ENCODE measurements at places on chromosomes 1 and 21.

DNA sequence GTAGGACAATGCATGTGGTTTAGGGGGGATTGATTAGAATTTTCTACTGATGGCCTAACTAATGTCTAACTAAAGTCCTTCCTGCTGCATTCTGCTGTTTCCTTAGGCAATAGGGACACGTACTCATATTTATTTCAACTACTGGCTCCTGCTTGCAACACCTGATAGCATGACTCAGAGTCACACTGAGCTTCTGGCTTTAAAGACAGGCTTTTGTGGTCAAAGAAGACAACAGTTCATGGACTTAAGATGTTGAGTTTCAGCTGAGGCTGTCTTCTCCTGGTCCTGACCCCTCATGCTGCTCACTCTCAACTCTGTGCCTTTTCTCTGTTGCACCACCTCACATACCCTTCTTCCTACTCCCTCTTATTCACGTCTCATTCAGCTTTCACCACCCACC, 29.1 kb upstream of the TRABD2B start:
- no peak for DNase-seq

DNA sequence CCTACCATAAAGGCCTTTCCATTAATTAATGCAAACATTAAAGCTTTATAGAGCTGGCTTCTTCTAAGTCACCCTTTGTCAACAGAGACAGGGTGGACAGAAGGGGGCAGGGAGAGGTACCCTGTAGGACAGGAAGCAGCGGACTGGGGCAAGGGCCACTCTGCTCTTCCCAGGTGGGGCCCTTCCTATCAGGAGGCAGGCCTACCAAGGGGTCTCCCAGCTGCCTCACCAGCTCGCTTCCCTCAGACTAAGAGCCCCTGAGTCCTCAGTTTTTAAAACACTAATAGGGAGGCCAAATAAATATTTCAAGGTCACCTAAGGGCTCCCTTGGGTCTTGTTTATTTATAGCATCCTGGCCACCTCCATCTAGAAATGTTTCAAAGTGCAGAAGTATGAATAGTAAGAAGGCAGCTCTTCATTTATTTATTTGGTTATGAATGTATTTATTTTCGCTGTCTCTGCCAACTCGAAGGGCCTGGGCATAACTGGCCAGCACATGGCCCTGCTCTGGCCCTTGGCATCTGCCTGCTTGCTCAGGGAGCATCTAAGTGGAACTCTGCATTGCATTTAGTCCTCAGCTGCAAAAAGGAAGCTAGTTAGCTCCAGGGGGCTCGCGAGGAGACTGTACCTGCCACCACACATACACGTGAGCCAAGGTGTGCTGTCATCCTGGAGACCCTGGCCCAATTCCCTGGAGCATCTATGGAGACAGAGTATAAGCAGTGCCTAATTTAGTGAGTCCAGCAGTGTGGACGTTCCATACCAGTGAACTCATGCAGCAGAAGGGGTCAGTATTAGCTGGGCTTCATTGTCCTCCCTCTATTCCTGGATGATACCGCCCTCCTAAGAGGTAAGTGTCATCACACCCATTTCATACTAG, 395.1 kb upstream of the VAMP3 start:
- no peak for DNase-seq

GRCh38 chr1:35030756-35031446, 844 bp downstream of the ZMYM6 start:
- peak; percentile 14 for DNase-seq

DNA sequence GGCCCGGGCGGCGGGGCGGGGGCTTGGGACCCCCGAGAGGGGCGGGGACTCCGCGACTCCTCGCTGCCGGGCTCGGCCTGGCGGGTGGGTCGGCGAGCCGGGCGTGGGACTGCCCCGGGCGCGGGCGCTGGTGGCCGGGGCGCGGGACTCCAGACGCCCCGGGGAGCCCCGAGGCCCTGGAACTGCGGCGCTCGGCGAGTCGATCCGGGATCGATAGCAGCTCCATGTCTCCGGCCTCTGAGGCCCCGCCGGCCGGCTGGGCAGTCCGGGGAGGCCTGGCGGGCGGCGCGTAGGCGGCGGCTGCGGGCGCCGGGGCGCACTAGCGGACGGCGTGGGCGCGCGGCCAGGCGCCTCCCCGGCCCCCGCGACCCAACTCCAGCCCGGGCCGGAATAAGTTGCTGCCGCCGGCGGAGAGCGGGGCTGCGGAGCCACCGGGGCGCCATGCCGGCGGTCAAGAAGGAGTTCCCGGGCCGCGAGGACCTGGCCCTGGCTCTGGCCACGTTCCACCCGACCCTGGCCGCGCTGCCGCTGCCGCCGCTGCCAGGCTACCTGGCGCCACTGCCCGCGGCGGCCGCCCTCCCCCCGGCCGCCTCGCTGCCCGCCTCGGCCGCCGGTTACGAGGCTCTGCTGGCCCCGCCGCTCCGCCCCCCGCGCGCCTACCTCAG, 400 bp downstream of the SAMD11 start:
- DNase-seq = no peak

DNA sequence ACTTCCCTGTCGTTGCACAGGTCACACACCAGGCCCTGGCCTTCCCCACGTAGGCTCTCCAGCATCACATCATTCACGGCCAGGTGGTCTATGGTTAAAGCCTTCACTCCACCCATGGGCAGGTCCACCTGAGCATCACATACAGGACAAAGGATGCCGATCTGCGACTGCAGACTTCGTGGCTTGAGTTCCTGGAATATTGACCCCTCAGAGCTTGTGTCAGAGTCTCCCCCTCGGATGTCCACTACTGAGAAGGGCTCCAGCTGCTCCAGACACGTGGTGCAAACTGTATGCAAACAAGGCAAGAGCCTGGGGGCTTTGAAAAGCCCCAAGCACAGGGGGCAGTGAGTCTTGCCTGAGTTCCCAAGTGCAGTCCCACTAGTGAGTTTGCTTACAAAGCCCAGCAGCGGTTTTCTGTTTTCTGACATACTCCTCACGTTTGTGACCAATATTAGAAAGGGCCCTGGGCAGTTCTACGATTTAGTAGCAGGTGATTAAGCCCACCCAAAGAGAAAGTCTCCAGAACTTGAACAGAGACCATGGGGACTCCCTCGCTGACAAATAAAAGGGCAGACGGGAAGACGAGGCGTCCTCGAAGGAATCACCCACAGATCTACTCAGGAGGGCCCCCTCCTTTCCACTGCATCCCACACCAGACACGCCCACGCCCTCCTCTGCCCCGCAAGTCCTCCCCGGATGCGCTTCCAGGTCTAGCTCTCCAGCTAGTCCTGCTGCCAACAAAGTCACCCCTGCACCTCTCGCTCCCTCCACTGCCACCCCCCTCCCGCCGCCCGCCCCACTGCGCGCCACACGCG, 568 bp downstream of the TRIM45 start:
- DNase-seq = no peak

GRCh38 chr1:199102239-199102638, 463.4 kb downstream of the PTPRC start:
- no peak for DNase-seq

Measured in stimulated activated CD8-positive, alpha-beta memory T cell treated with anti-CD3 and anti-CD28 coated beads, Interleukin-15, amount 100 ng/mL, for 48 hours (primary cell).